ENCODE measurements at places on chromosomes 1 and 21.

- no peak for DNase-seq
Measured at GRCh38 chr1:182301026-182301436, 90.6 kb downstream of the GLUL start.

DNA sequence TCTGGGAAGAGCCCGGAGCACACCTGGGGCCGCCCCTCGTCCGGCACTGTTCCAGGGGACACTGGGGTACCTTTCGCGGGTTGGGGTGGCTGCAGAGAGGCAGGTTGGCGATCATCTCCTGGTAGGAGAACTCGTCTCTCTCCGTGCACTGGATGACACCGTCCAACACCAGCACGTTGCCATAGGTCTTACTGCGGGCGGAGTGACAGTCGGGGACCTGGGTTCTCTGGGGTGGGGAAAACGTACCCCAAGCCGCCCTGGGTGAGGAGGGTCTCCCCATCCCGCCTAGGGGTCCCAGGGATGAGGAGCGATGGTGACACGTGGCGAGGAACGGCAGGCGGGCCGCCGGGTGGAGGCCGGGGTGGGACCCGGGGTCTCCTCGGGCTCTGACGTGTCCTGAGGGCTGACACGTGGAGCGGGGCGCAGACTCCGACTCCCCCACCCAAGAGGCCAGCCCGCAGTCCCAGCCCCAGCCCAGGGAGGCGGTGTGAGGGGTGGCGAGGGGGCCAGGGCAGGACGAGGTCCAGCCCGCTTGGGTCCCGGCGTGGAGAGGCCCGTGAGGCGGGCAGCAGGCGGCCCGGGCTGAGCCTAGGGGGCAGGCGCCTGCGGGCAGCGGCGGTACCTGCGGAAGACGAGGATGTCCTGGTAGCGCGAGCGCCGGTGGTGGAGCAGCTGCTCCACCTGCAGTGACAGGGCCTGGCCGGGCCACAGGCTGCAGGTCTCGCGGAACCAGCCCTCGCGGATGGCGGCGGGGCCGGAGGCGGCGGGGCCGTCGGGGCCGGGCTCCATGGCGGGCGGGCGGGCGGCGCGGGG is 457 bp downstream of the SRM start:
- DNase-seq: no peak

GRCh38 chr1:69862906-69863305 is 295.2 kb downstream of the LRRC7 start:
- DNase-seq: no peak

- no peak for DNase-seq
Measured at GRCh38 chr1:218983848-218984247, 189.8 kb upstream of the LYPLAL1 start.

GRCh38 chr1:226549937-226550671 is 1.5 kb downstream of the STUM start:
- no peak for DNase-seq

DNA sequence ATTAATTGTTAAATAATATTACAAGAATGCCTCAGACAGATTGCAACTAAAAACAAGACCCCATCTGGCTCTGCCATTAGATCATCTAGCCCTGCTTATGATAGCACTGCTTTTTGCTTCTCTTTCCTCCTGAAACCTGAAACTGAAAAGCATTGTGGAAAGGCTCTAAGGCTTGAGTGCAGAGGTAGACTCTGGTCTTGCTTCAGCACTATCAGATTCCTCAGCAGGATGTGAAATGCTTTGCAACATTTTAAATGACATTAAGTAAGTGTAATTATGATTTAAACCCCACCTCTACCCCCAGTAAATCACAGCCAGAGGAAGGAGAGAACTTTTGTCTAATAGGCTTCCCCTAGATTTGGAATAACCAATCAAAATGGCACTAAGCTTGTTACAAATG is 32.9 kb downstream of the PHC2 start:
- DNase-seq: no peak

DNA sequence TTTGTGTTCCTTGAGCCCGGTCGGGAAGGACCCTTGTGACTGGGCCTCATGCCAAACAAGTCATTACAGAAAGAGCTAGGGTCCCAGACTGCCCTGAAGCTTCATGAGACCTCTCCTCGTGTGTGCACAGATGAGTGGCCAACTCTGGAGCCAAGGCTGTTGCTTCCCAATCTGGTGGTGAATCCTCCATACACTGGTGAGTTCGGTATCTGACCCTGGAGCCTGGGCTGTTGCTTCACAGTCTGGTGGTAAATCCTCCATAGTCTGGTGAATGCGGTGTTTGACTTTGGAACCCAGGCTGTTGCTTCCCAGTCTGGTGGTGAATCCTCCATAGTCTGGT is 737.8 kb downstream of the MATN1 start:
- no peak for DNase-seq

GRCh38 chr1:194052514-194053338 is 866.3 kb upstream of the B3GALT2 start:
- no peak for DNase-seq

GRCh38 chr1:247357781-247358211 is 26.1 kb upstream of the ZNF496 start:
- DNase-seq: no peak

DNA sequence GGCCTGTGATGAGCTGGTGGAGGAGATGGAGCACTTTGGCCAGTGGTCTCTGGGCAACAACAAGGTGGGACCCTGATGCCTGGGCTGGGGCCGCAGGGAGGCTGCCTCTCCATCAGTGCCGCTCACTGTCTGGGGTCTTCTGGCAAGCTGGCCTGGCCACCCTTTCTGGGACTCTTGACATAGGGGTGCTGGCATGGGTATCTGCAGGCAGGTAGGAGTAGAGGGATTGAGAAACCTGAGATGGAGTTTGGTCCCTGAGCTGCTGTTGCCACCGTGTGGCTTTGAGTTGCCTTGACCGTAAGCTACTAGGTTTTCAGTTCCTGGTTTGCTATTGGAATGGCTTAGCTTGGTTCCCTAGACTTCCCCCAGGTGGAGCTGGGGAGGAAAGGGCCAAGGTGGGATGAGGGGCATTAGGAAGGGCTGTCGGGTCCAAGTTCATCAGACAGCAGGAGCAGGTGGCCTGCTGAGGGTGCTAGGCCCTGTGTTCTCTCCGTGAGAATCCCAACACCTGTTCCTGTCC is 13.2 kb upstream of the MFN2 start:
- peak; percentile 27 for DNase-seq
